ENCODE measurements at places on chromosomes 1 and 21.

- DNase-seq = no peak
These were observed 7.5 kb upstream of the GATAD2B start for GRCh38 chr1:153929981-153930948.

DNA sequence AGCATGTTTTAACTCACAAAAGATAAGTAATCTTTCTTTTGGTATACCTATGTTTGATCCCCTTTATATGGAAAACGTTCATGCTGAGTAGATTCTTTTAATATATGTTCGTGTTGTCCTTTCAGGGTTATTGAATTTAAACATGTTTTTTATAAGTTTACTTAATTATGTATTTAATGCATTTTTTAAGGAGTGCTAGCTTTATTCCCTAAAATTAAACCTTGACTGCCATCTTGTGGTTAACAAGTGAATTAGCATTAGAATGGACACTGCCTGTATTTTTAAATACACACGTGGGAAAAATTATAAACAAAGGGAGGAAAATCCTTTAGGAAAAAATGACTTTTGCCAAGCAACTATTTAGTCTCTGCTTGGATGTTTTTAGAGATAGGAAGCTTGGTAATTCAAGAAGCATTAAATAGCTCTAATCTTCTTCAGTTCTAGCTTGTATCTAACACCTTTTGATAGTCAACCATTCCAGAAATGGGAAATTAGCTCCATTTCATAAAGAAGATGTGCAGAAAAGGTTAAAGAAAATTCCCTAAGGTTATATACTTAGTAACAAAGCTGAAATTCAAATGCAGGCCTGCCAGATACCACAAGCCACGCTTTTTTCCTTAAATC is 43.0 kb downstream of the UBE2U start:
- DNase-seq = peak; percentile 72

DNA sequence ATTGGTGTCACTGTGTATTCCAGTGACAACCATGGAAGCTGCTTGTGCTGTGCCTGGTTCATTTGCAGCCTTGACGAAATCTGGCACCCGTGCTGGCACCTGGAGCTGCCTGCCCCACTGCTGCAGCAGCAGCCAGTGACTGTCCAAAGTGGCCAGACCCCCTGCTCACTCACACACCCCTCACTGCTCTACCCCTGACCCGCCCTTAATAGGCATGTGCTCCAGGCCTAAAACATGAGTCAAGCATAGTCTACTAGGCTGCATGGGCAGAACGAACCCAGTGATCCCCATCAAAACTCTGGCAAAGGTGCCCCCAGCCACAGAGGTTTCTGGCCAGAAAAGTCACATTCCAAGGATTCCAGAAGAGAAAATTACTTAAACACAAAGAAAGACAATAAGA is 7.7 kb downstream of the PRAMEF1 start:
- DNase-seq = no peak

DNA sequence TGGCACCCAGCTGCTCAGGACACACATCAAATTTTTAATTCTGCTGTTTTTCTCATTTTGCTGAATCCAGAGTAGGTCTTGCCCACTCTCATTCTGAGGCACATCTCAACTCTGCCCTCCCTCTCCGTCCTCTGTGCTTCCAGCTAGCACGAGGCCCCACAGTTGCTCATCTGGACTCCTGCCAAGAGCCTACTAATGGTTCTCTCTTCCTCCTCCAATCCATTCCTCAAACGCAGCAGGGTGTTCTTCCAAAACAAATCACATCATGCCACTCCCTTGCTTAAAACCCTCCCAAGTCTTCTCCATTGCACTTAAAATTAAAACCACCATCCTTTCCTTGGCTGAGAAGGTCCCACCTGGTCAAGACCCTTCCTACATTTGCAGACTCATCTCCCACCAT is 49.8 kb upstream of the SCAF4 start:
- peak; percentile 84 for DNase-seq

DNA sequence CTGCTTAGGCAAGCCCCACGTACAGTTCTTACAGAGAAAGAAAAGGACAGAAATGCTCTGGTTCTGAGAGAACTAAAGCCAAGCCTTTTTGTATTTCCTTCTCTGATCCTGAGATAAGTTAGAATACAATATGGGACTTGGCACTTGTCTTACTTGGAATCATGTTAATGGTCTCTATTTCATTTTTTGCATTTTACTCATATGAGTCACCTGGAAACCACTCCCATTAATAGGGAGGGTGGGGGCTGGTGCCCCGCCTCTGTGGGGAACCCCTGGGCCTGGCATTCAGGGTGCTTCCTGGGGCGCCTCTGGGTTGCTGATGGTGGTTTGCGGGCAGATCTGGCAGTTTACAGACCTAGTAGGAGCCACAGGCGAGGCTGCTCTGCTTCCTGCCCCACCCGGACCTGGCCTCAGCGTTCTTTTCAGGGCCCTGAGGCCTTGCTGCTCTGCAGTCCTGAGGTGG is 26.7 kb downstream of the TSPAN2 start:
- DNase-seq = no peak
